ENCODE measurements at places on chromosomes 6 and 20. TPM values are rescaled to one million over a fixed set of nuclear protein-coding genes. Genes with fewer than 3 reads are reported as not detected.

GRCh38 chr6:110979565-110980101 is 2.2 kb upstream of the RPF2 start:
- no peak for DNase-seq

DNA sequence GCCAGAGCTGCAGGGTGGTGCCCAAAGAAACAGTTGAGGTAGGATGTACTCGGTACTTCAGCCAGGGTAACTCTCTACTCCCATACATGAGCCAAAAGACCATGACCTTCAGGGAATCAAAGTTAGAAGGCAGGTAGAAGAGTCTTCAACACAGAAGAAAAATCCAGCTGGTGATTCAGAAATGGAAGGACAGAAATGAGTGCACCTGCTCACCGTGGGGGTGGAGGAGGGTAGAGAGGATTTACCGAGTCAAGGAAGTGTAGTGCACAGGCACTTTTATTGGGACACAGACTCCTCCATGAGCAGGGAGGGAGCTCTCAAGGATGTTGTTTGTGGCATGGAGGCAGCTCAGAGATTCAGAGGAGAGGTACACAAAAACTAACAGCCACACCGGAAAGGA is 330.3 kb upstream of the PRDM1 start:
- DNase-seq: no peak

LMBRD1 gene
- polyA plus RNA-seq: 16.5 TPM

- no peak for DNase-seq
Observed at GRCh38 chr6:26280407-26280806, 84.6 kb upstream of the BTN3A2 start.

ZSCAN26 gene
- 11.7 TPM for polyA plus RNA-seq

TMEM170B gene
- polyA plus RNA-seq: 1.5 TPM

SPATS1 gene
- not detected for polyA plus RNA-seq

DNA sequence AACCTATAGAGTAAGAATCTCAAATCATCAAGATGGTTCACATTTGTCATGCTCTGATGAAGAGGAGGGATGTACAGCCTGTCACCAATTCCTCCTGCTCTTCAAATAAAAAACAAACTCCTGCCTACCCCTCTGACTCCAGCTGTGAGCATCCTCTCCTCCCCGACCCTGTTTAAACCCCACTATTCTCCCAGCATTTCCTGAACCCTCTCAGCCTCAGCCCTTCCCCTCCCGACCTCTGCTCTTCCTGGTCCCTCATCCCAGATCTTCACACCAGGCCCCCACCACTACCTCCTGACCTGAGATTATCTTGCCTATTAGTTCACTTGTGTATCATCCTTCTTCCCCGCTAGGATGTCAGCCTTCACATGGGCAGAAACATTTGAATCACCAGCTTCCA is 75.8 kb downstream of the ZMYND8 start:
- DNase-seq: no peak

DNA sequence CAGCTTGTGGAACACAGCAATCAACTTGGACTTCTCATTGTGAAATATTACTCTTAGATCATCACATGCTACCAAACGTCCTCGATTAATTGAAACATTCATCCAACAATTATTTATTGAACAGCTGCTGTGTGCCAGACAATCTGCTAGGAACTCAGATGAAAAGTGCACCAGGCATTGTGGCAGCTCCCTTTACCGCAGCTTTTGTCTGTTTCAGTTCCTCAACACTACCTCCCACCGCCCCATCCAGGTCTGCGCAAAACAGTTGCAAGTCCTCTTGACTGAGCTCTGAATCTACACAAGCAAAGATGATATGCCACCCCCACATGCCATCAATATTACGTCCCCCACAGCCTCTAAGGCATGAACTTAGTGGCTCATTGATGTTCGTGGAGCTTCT is 1094.4 kb upstream of the MAP3K7 start:
- no peak for DNase-seq

HLA-DPA1 gene
- 9.1 TPM for polyA plus RNA-seq

ATAT1 gene
- 9.1 TPM for polyA plus RNA-seq

CLIC5 gene
- 1.1 TPM for polyA plus RNA-seq

- DNase-seq: no peak
Observed at GRCh38 chr6:36780442-36781177, 58.6 kb downstream of the CPNE5 start.

GRCh38 chr20:54545676-54546358 is 70.4 kb downstream of the DOK5 start:
- no peak for DNase-seq

CFAP61 gene
- 0.15 TPM for polyA plus RNA-seq

- no peak for DNase-seq
Observed at GRCh38 chr6:15254070-15254975, 8.5 kb downstream of the JARID2 start.

NHLRC1 gene
- 1.0 TPM for polyA plus RNA-seq

- no peak for DNase-seq
Observed at GRCh38 chr6:150499882-150500312, 99.8 kb upstream of the PLEKHG1 start.

- no peak for DNase-seq
Observed at GRCh38 chr6:111011360-111012142, 29.7 kb downstream of the RPF2 start.

DNA sequence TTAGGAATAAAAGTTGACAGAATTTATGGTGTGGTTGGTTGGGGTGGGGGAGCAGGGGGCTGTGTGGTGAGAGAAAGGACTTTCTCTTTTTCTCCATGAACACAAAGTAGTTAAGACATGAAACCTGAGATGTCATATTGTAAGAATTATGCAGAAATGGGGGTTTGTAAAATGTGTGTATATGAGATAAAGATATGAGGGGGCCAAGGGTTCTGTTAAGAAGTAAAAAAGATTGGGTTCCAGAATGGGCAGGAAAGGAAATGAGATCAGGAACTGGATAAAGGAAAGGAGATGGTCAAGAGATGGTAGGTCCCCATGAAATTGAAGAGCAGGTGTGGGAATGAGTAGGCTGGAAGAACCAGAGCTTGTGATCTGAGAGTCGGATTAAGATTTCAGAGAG is 9.7 kb downstream of the RNF146 start:
- DNase-seq: no peak

- DNase-seq: no peak
Observed at GRCh38 chr6:80144753-80145315, 38.4 kb downstream of the BCKDHB start.

FOXF2 gene
- polyA plus RNA-seq: 0.82 TPM

- no peak for DNase-seq
Observed at GRCh38 chr20:5691918-5692618, 58.1 kb upstream of the SHLD1 start.

- DNase-seq: no peak
Observed at GRCh38 chr20:20334489-20334888, 33.4 kb upstream of the INSM1 start.

DNA sequence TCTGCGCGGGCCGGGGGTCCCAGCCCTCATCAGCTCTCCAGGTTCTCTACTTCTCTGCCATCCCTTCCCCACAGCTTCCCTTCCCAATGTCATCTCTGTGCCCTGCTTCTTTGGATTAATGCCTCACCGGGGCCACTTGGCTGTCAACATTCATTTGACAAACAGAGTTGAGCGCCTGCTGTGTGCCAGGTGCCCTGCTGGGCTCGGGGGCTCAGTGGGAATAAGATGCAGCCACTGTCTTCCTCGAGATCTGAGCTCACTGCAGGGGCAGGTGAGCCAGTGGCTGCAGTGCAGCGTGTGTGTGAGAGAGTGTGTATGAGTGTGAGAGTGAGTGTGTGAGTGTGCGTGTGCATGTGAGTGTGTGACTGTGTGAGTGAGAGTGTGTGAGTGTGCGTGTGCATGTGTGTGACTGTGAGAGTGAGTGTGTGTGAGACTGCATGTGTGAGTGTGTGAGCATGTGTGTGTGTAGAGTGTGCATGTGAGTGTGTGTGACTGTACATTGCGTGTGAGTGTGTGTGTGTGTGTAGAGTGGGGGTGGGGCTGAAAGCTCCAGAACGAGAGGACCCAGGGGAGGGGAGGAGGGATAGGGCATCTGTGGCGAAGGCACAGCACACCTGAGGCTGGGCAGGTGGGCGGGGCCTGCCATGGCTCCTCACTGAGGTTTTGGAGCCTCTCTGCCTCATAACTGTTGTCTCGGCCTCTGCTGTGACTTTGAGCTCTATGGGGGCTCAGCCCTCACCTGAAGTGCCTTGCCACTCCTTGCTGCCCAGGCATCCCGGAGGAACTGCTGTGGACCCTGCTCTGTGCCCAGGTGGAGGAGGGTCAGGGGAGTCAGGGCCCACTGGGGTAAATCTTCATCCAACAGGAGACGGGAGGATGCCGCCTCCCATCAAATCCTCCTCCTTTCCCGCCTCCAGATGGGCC is 36.5 kb upstream of the PHACTR3 start:
- DNase-seq: no peak

DNA sequence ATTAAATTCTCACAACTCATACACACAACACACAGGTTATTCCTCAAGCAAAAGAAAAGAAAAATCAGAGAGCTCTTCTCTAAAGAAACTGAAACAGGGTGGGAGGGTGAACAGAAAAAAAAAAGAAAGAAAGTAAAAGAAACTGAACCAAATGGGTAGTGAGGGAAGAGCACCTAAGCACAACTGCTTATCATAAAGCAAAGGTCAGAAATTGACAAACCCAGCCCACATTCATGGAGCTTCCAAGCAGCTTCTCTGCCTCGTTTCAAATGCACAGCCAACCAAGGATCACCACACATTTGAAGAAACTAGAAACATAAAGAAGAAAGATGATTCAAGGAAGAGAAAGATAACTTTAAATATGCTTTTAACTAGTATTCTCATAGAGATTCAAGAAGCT is 90.5 kb downstream of the RNGTT start:
- no peak for DNase-seq

NT5DC1 gene
- 10.1 TPM for polyA plus RNA-seq

SCUBE3 gene
- 0.02 TPM for polyA plus RNA-seq

CCDC170 gene
- 0.56 TPM for polyA plus RNA-seq

PROKR2 gene
- polyA plus RNA-seq: not detected

DNAH8 gene
- polyA plus RNA-seq: not detected

- DNase-seq: no peak
Observed at GRCh38 chr6:89745716-89746115, 73.9 kb downstream of the MDN1 start.

GRCh38 chr6:136163260-136163659 is 86.9 kb downstream of the MTFR2 start:
- no peak for DNase-seq

DNA sequence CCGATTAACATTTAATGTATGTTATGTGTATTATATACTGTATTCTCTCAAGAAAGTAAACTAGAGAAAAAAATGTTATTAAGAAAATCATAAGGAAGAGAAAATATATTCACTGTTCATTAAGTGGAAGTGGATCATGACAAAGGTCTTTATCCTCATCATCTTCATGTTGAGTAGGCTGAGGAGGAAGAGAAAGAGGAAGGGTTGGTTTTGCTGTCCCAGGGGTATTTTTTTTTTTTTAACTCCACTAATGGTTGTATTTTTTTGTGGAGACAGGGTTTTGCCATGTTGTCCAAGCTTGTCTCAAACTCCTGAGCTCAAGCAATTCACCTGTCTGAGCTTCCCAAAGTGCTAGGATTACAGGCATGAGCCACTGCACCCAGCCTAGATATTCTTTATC is 11.0 kb downstream of the ECT2L start:
- DNase-seq: no peak

GRCh38 chr6:158042245-158042798 is 60.7 kb downstream of the SYNJ2 start:
- DNase-seq: no peak

DNA sequence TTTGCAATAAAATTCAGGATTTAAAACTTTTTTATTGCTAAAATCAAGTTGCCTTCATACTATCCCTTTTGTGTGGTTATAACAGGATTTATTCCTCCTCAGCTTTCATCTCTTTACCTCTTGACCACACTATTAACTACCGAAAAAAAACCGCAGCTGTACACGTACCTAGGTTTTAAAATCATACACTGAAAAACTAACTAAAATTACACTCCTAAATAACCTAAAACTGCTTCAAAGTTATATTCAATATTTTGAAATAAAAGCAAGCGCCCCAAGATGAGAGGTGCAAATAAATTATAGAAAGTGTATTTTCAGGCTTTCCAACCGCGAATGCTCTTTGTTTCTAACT is 1.4 kb downstream of the MPC1 start:
- no peak for DNase-seq

HLA-F gene
- polyA plus RNA-seq: 30.1 TPM

SCRT2 gene
- polyA plus RNA-seq: 0.19 TPM

HMGN4 gene
- 20.1 TPM for polyA plus RNA-seq
